Activated T-cell treated with anti-CD3 and anti-CD28 coated beads, Interleukin-2, amount 50 U/mL, for 72 hours (primary cell): ENCODE measurements at places on chromosomes 3 and 15.

GRCh38 chr3:59163953-59164352, 114.1 kb upstream of the CFAP20DC start:
- DNase-seq, result no peak

- no peak for DNase-seq
These were observed 38.0 kb downstream of the ANP32A start for GRCh38 chr15:68782589-68783161.

DNA sequence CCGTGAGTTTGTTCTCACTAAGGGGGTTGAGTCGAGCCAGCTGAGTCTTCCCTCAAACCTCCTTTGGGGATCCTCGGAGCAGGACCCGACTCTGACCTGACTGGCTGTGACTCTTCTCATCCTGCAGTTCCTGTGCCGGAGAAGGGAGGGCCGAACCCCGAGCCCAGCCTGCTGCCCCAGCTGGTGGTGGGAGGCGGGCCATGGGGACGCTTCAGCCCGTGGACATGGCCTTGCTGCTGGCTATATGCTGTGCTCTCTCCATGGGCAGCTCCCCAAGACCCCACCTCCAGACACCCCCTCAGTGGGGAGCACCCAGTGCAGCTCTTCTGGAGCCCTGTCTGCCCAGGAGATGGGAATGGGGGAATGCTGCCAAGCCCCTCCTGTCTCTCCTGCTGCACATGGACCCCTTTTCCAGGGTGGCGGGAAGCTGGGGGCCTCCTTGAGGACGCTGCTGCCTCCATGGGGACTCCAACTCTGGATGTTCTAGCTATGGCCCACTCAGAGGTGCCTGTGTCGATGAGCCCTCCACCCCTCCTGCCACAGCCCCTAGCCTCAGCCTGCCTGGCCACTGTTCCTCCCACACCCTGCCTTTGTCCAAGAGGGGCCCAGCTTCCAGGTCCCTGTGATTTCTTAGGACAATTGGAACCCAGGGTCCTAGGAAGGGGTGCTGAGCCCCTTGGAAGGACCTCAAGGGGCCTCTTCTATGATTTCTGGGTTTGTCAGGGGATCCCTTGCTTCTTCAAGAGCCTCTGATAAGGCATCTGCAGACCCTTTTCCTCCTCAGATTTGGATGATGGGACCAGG, 12.8 kb downstream of the C15orf39 start:
- DNase-seq, result no peak

DNA sequence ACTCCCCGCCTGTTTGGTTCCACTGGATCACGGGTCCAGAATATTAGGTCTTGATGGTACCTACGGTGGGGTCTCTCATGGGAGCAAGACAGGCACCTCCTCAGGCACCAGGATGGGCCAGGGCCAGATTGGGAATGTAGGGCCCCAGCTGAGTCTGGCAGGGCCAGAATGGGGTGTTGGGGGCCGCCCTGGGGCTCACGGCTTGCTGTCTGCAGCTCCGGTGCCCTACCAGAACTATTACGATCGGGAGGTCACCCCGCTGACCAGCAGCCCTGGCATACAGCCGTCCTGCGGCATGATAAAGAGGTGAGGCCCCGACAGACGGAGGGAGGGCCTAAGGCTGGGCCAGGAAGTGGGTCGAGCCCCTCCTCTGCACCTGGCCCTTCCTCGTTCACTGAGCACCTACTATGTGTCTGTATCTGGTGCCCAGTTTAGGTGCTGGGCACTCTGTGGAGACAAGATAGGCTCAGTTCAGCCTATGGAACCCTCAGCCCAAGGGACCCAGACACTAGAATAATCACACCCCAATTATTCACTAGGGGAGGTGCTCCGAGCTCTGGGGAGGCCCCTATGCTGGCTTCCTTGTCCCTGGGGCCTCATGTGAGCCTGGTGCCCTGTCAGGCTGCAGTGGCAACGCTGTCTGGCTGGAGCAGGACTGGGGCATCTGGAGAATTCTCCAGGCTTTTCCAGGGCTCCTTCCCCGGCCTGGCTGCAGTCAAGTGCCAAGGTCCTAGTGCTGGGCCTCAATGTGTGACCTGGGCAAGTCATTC, 37.9 kb downstream of the PSTPIP1 start:
- peak; percentile 0 for DNase-seq

GRCh38 chr15:88982304-88982945, 69.2 kb upstream of the MFGE8 start:
- DNase-seq, result no peak
